GM23338 (cell line): ENCODE measurements at places on chromosomes 7 and 10. TPM values are rescaled to one million over a fixed set of nuclear protein-coding genes. Genes with fewer than 3 reads are reported as not detected.

HTR7 gene
- 41.0 and 42.2 TPM in 2 replicates for total RNA-seq

CRTAC1 gene
- 0.74 and 1.2 TPM in 2 replicates for total RNA-seq

WDR91 gene
- 9.7 and 32.6 TPM in 2 replicates for total RNA-seq

CABCOCO1 gene
- not detected in 2 replicates for total RNA-seq

ABHD11 gene
- total RNA-seq: 16.3 and 24.6 TPM in 2 replicates

SPDYE3 gene
- total RNA-seq: not detected in 2 replicates

PDCD4 gene
- total RNA-seq: 9.2 and 10.1 TPM in 2 replicates

CRYGN gene
- 0.59 and 1.1 TPM in 2 replicates for total RNA-seq

UPK3BL2 gene
- 1.5 TPM in 1 of 2 replicates, not detected in the other for total RNA-seq

CALHM3 gene
- total RNA-seq: 0.14 TPM in 1 of 2 replicates, not detected in the other

RNF148 gene
- 0.23 and 2.2 TPM in 2 replicates for total RNA-seq

MUC12 gene
- total RNA-seq: 3.8 and 4.6 TPM in 2 replicates

PNLIPRP3 gene
- total RNA-seq: not detected in 2 replicates

LRMDA gene
- 0.90 TPM in 1 of 2 replicates, not detected in the other for total RNA-seq

MSANTD7 gene
- 18.7 and 19.8 TPM in 2 replicates for total RNA-seq

FEZF1 gene
- total RNA-seq: 1.7 and 2.3 TPM in 2 replicates

ATOH7 gene
- total RNA-seq: 1.2 and 1.8 TPM in 2 replicates

CXCL12 gene
- 47.3 and 53.8 TPM in 2 replicates for total RNA-seq

C10orf90 gene
- total RNA-seq: 0.43 and 0.76 TPM in 2 replicates

FAM237B gene
- 0.07 TPM in 1 of 2 replicates, not detected in the other for total RNA-seq

CFAP58 gene
- total RNA-seq: 0.39 and 0.63 TPM in 2 replicates

XRCC2 gene
- total RNA-seq: 25.7 and 33.2 TPM in 2 replicates

GPC2 gene
- 48.8 and 53.6 TPM in 2 replicates for total RNA-seq

SLK gene
- 21.5 and 25.8 TPM in 2 replicates for total RNA-seq

PIK3AP1 gene
- total RNA-seq: 2.3 and 2.4 TPM in 2 replicates

TAF3 gene
- total RNA-seq: 5.6 and 6.4 TPM in 2 replicates

ANKRD30A gene
- not detected in 2 replicates for total RNA-seq

ELMO1 gene
- total RNA-seq: 15.0 and 24.9 TPM in 2 replicates

FAM25C gene
- not detected in 2 replicates for total RNA-seq

ETV1 gene
- 53.5 and 61.9 TPM in 2 replicates for total RNA-seq

ZDHHC4 gene
- total RNA-seq: 58.9 and 64.5 TPM in 2 replicates

PRXL2A gene
- 31.8 and 40.1 TPM in 2 replicates for total RNA-seq

OPN1SW gene
- not detected in 2 replicates for total RNA-seq

ZNF394 gene
- total RNA-seq: 26.9 and 29.2 TPM in 2 replicates

POU6F2 gene
- 5.0 and 7.2 TPM in 2 replicates for total RNA-seq

ZSCAN21 gene
- 21.8 and 24.8 TPM in 2 replicates for total RNA-seq

GDF2 gene
- not detected in 2 replicates for total RNA-seq

TRIM50 gene
- 0.10 TPM in 1 of 2 replicates, not detected in the other for total RNA-seq

CLRN3 gene
- total RNA-seq: not detected in 2 replicates

KCP gene
- 0.76 and 1.3 TPM in 2 replicates for total RNA-seq

EMX2 gene
- total RNA-seq: not detected in 2 replicates

PAPOLB gene
- 0.27 and 0.42 TPM in 2 replicates for total RNA-seq

VWDE gene
- 35.3 and 45.5 TPM in 2 replicates for total RNA-seq

INA gene
- 25.1 and 26.1 TPM in 2 replicates for total RNA-seq

SLC26A5 gene
- 0.49 and 0.58 TPM in 2 replicates for total RNA-seq

PPP1R9A gene
- total RNA-seq: 16.2 and 31.8 TPM in 2 replicates

ENTPD1 gene
- 2.0 and 2.3 TPM in 2 replicates for total RNA-seq

MMP21 gene
- not detected in 2 replicates for total RNA-seq

GLUD1 gene
- 140 and 144 TPM in 2 replicates for total RNA-seq

NRCAM gene
- 3.5 and 6.8 TPM in 2 replicates for total RNA-seq

TRIL gene
- 4.5 and 5.1 TPM in 2 replicates for total RNA-seq
